CD4-positive, alpha-beta T cell (primary cell): ENCODE measurements at places on chromosomes 2 and 18.

DNA sequence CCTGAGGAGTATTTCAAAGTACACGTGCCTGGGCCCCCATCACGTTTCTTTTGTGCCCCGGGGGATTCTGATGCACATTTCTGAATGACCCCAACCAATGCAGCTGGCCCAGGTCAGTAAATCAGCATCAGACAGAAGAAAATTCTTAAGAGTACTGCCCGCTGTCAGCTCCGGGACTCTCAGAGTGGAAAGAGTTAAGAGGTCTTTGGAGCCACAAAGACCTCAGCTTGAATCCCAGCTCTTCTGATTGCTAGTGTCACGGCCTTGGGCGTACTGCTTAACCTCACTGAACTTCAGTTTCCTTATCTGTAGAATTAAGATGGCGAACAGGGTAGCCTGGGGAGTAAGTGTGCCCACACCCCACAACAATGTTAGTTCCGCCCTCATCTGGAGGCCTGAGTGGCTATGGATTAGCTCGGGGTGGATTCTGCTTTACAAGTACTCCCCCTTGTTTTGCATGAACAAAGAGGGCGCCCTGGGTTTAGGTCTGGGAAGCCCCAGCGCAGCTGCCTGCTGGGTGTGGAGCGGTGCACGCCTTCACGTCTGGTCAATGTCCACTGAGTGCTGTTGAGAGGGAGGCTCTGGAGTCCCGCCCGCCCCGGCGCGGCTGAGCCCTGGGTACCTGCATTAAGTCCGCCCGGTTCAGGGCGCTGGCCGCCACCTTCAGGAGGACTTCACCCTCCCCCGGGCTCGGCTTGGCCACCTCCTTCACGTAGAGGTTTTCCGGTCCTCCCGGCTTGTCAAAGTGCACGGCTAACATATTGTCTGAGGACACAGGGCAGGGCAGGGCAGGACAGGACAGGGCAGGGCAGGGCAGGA is 858 bp downstream of the TP53I3 start:
- peaks cover 15% of the 10 kb centered on the region for H3K36me3 ChIP-seq
- H3K27ac ChIP-seq, result peak overlapping the region; percentile 5

- no peak overlapping the region for H3K27ac ChIP-seq
- H3K27me3 ChIP-seq, result no peaks in the 10 kb centered on the region
- H3K4me3 ChIP-seq, result no peak overlapping the region
- no peaks in the 10 kb centered on the region for H3K4me1 ChIP-seq
- DNase-seq, result no peak
- no peaks in the 10 kb centered on the region for H3K36me3 ChIP-seq
Observed at GRCh38 chr2:148416248-148416647, 228.3 kb upstream of the EPC2 start.

DNA sequence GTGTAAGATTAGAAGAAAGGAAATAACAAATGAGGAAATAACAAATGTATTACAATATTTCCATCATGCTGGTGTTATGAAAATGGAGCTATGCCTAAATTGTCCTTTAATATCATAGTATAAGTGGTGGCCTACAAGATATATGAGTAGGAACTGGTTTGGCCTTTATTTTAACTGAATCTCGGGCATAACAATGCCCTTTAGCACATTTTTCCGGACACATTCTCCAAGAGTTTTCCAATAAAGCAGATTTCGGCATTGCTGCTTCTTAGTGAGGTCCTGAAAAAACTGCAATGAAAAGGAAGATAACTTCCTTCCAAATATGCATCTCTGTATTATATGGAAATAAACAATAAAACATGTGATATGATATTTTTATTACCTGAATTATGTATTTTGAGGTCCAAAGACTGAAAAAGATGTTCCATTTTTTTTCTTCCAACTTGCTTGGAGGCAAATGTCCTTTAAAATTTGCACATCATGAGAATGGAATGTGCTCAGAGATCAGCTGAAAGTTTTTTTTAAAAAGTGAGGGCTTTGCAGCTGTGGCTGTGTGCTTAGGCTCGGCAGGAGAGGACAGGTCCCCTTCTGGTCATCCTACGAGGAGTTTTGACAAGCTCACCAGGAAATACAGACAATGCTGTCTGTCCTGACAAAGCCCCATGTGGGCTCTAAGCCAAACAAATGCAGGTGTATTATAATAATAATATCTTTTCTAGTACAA is 132.3 kb upstream of the RND3 start:
- H3K4me1 ChIP-seq, result no peaks in the 10 kb centered on the region
- no peaks in the 10 kb centered on the region for H3K27me3 ChIP-seq
- H3K36me3 ChIP-seq, result no peaks in the 10 kb centered on the region
- H3K4me3 ChIP-seq, result no peak overlapping the region
- DNase-seq, result no peak

DNA sequence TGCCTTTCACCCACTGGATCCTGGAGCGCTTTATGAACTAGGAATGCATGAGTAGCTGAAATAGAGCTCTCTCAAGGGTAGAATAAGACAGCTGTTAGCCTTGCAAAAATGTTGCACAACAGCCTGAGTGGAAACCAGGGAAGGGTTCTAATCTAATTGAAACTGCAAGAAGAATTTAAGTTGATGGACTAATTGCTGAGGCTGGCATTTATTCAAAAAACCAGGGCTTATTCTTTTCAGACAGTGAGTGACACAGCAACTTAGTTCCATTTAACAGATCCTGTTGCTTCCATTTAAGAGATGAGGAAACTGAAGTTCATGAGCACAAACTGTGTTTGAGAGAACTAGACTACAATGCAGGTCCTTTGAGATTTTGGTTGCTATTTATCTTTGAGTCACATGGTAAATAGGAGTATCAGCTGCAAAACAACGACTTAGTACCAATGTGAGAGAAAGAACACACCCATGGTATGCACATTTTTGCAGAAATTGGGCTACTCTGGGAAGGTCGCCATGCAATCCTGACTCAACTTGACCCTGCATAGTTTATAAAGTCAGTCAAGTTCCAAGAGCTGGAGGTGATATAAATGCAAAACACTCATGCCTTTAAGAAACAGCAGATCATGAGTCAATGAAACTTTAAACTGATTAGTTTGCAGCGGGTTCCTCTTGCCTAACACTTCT is 76.4 kb upstream of the PARD3B start:
- no peaks in the 10 kb centered on the region for H3K27me3 ChIP-seq
- H3K36me3 ChIP-seq, result no peaks in the 10 kb centered on the region
- H3K27ac ChIP-seq, result no peak overlapping the region
- H3K4me3 ChIP-seq, result no peak overlapping the region
- DNase-seq, result no peak

DNA sequence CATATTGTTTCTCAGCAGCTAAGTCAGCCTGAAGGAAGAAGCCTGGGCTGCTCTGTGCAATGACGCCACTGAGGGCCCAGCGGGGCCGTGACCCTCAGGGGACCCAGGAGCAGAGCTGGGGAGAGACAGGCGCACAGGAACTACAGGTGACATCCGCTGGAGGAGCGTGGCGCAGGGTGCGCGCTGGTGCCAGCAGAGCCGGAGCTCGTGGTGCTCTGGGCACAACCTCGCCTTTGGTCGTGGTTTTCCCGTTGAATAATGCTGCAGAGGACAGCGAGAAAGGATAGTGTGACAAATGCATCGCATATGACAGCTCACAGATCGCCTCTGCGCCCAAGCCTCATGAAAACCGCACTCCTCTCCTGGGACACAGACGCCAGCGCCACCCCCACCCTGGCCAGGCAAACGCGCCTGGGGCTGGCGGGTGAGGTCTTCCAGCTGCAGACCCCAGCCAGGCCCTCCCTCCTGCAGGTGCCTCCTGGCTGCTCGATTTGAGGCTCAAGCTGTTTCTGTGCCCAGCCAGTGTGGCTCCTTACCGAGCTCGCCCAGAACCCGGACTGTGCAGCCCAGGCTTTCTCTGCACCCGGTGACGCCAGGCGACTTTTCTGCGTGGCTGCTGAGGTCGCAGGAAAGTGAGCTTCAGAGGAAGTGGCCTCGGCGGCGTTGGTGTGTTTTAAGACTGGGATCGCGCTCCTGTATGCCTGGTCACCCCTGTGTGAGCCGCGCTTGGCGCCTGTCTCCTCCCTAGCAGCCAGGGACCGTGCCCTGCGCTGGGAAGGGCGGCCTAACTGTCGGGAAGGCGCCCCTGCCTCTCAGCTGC is 583.1 kb upstream of the HS6ST1 start:
- no peaks in the 10 kb centered on the region for H3K4me1 ChIP-seq
- DNase-seq, result no peak
- no peaks in the 10 kb centered on the region for H3K27me3 ChIP-seq

DNA sequence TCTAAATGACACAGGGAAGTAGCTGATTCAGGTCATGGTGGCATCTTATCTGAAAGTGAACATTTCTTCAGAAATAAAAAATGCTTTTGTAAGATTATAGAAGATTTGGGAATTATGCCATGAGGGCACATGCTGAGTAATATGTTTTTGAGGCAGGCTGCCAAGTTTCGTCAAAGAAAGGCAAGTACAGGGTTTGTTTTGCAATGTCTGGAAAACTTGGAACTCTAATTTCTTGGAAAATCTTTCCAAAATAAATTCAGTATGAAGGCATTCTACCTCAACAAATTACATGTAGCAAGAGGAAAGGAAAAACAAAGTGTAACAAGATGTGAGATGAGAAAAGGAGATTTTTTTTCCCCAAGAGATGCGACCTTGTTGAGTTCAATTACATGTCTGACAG is 167.7 kb downstream of the PLCL1 start:
- no peak overlapping the region for H3K27ac ChIP-seq
- DNase-seq, result no peak
- no peaks in the 10 kb centered on the region for H3K36me3 ChIP-seq
- H3K4me1 ChIP-seq, result no peaks in the 10 kb centered on the region

GRCh38 chr2:72896446-72896845 is 9.2 kb downstream of the SPR start:
- no peak for DNase-seq
- no peaks in the 10 kb centered on the region for H3K4me1 ChIP-seq
- H3K4me3 ChIP-seq, result no peak overlapping the region
- H3K27ac ChIP-seq, result no peak overlapping the region
- H3K27me3 ChIP-seq, result peaks cover 38% of the 10 kb centered on the region
- no peaks in the 10 kb centered on the region for H3K36me3 ChIP-seq

GRCh38 chr2:19580264-19580663 is 221.8 kb upstream of the OSR1 start:
- no peaks in the 10 kb centered on the region for H3K4me1 ChIP-seq
- no peak overlapping the region for H3K27ac ChIP-seq
- no peak for DNase-seq
- H3K36me3 ChIP-seq, result no peaks in the 10 kb centered on the region
- H3K4me3 ChIP-seq, result no peak overlapping the region

GRCh38 chr18:50190236-50190635 is 4.7 kb downstream of the MYO5B start:
- H3K4me3 ChIP-seq, result no peak overlapping the region
- no peak for DNase-seq
- peaks cover 16% of the 10 kb centered on the region for H3K4me1 ChIP-seq

DNA sequence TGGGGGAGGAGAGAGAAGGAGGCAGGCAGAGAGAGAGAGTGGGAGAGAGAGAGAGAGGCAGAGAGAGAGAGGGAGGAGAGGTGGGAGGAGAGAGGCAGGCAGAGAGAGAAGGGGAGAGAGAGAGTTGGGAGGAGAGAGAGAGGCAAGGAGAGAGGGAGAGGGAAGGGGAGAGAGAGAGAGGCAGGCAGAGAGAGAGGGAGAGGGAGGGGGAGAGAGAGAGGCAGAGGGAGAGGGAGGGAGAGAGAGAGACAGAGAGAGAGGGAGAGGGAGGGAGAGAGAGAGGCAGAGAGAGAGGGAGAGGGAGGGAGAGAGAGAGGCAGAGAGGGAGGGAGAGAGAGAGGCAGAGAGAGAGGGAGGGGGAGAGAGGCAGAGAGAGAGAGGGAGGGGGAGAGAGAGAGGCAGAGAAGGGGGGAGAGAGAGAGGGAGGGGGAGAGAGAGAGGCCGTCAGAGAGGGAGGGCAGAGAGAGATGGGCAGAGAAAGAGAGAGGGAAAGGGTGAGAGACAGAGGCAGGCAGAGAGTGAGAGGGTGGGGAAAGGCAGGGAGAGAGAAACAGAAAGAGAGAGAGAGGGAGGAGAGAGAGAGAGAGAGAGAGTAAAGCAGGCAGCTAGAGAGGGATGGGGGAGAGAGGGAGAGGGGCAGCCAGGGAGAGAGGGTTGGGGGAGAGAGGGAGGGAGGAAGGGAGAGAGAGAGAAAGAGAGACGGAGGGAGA is 122.2 kb upstream of the PXDN start:
- H3K27ac ChIP-seq, result no peak overlapping the region
- no peak overlapping the region for H3K4me3 ChIP-seq
- no peaks in the 10 kb centered on the region for H3K4me1 ChIP-seq
- H3K36me3 ChIP-seq, result no peaks in the 10 kb centered on the region
- no peak for DNase-seq
- H3K27me3 ChIP-seq, result peaks cover 15% of the 10 kb centered on the region

DNA sequence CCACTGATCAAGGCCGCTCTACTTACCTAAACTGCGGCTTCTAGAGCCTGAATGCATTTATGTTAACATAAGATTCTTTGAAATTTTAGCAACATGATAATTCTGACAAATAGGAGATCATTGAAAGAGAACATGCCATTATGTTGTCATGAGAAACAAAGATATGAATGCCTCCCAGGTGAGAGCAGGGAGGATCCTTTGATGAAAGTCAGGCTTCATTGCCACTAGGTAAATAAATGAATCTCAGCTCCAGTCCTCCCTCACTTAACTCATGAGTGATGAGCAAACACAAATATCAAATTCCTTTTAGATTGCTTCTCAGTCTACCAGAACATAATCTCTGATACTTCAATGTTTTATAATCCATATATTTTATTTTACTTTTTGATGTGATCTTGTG is 463.2 kb upstream of the CDH7 start:
- H3K4me3 ChIP-seq, result no peak overlapping the region
- H3K36me3 ChIP-seq, result no peaks in the 10 kb centered on the region
- no peak for DNase-seq
- no peaks in the 10 kb centered on the region for H3K4me1 ChIP-seq

DNA sequence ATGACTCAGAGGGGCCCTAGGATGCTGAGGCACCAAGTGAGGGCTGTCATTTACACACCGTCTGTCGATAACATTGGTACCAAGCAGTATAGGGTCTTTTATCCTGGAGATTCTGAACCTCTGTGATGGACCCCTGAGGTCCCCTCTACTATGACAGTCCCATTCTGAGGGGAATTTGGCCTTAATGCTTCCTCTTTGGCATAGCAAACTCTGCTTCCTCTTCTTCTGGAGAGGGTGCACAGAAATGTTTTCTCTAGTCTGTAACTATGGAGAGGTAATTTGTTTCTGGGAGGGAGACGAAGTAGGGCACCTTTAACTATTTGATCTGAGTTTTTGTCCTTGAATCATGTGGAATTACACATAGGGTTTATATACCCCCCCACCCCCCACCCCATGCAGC is 44.8 kb downstream of the INPP4A start:
- H3K4me1 ChIP-seq, result peaks cover 76% of the 10 kb centered on the region
- H3K36me3 ChIP-seq, result peaks cover 31% of the 10 kb centered on the region
- H3K27ac ChIP-seq, result no peak overlapping the region
- H3K27me3 ChIP-seq, result no peaks in the 10 kb centered on the region
- H3K4me3 ChIP-seq, result no peak overlapping the region
- no peak for DNase-seq

GRCh38 chr2:218329826-218330593 is 26.6 kb upstream of the CATIP start:
- H3K27ac ChIP-seq, result no peak overlapping the region
- peaks cover 25% of the 10 kb centered on the region for H3K4me1 ChIP-seq
- DNase-seq, result no peak
- no peaks in the 10 kb centered on the region for H3K27me3 ChIP-seq

- H3K27ac ChIP-seq, result no peak overlapping the region
- no peak for DNase-seq
- H3K4me1 ChIP-seq, result no peaks in the 10 kb centered on the region
- H3K27me3 ChIP-seq, result peaks cover 4% of the 10 kb centered on the region
Observed at GRCh38 chr2:23468474-23469141, 83.6 kb downstream of the KLHL29 start.
